ENCODE measurements at places on chromosomes 5 and 9.

- DNase-seq: no peak
Measured at GRCh38 chr9:1024112-1024511, 26.0 kb upstream of the DMRT2 start.

DNA sequence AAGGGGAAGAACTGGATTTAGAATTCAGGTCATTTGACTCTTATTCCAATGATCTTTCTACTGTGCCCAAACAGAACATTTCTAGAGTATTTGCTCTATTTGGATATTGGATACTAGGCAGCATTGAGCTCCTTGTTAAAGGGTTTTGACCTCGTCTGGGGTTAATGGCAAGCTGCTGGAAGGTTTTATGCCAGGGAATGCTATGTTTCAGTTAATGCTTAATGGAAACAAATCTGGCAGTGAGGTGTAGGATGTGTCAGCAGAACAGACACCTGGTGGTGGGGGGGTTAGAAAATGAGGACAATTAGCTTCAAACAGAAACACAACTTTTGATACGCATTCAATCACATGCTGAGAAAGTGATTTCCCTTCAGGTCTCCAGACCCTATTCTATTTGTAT is 51.5 kb downstream of the AGXT2 start:
- DNase-seq: no peak

DNA sequence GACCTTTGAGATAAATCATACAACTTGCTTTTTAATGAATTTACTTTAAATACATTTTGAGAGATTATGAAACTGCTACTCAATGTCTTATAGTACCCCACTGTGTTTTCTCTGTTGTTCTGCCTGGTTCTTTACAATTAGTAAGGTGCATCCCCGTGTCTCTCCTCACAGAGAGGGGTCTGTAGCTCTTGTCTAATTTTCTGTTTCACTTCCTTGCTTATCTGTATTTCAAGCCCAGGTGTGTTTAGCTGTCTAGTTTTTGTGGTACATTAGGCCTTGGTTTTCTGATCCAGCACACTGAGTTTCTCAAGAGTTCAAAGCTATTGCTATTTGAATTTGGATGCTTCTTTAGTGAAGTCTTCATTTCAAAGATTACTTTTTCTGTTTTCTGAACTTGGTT is 105.1 kb downstream of the MAST4 start:
- no peak for DNase-seq

DNA sequence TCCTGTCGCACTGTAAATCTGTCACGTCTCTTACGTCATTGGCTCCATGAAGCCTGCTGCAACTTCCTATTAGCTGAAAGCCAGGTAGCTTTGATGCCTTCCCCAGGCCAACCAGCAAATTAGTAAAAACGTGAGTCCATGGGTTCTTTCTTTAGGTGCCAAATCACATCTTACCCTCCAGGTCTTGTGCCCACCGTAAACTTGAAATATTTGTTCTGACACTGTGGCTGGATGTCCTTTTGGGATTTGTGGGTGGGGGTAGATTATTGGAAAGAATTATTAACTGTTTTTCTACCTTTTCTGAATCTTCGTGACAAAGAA is 172.8 kb downstream of the NR3C1 start:
- no peak for DNase-seq

- no peak for DNase-seq
Measured at GRCh38 chr5:157549954-157550549, 25.5 kb downstream of the ADAM19 start.

DNA sequence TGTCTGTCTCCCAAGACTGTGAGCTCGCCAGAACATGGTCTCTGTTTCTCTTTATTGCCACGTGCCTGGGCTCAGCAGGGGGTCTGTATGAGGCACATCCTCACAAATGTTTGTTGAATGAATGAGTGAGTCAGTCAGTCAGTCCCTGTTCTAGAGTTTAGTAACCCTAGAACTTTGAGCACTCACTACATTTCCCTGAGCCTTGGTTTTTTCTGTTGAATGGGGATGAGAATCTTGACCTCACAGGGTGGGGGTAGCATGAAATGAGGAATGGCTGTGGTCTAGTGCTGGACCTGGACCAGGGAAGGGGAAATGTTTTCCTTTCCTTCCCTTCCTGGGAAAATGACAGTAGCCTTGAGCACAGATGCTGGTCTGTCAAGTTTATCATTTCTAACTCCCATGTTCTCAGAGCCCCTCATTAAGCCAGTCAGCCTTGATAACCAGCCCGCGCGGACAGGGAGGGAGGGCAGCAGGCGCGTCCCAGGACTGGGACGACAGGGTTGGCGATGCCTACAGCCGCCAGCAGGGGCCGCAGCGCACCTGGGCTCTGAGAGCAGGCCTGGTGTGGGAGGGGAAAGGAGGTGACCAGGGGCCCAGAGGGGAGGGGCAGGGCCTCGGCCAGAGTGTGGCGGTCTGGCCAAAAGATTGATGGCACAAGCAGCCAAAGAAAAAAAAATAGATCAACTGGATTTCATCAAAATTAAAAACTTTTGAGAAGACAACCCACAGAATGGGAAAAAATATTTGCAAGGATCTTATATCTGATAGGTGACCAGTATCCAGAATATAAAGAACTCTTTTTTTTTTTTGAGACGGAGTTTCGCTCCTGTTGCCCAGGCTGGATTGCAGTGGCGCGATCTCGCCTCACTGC is 24.1 kb upstream of the WNK2 start:
- peak; percentile 84 for DNase-seq

DNA sequence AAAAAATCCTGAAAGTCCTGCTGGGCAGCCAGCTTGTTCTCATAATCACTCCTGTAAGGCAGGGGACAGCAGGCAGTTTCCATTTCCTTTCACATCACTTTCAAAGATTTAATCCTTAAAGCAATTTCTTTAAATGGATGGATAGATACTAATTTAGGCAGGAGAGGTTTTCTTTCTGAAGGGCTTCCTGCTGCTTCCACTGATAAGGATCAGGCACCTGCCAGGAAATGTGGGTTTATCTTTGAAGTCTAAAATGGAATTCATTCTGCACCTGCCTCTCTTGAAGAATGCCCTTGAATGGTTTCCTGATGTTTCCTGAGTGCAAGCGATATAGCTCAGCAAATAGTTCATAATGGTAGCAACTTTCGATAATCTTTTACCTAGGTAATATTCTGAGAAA is 64.5 kb downstream of the STARD4 start:
- DNase-seq: no peak

GRCh38 chr5:67543720-67544270 is 347.2 kb upstream of the CD180 start:
- DNase-seq: no peak

GRCh38 chr9:87630846-87631245 is 95.1 kb upstream of the CTSL start:
- no peak for DNase-seq

DNA sequence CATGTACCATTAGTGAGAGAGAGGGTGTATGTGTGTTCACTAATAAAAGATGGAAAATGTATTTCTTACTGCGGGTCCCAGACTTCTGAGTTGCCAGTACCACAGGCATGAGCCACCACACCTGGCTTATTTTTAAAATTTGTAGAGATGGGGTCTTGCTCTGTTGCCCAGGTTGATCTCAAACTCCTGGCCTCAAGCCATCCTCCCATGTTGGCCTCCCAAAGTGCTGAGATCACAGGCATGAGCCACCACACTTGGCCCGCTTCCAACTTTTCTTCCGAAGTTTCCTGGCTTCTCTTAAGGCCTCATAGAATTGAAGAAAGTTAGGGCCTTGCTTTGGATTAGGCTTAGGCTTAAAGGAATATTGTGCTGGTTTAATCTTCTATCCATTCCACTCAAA is 40.4 kb upstream of the F2RL2 start:
- DNase-seq: peak; percentile 22

GRCh38 chr9:77543131-77543822 is 104.8 kb downstream of the GNA14 start:
- no peak for DNase-seq

- no peak for DNase-seq
Measured at GRCh38 chr9:1879501-1879900, 135.6 kb upstream of the SMARCA2 start.

DNA sequence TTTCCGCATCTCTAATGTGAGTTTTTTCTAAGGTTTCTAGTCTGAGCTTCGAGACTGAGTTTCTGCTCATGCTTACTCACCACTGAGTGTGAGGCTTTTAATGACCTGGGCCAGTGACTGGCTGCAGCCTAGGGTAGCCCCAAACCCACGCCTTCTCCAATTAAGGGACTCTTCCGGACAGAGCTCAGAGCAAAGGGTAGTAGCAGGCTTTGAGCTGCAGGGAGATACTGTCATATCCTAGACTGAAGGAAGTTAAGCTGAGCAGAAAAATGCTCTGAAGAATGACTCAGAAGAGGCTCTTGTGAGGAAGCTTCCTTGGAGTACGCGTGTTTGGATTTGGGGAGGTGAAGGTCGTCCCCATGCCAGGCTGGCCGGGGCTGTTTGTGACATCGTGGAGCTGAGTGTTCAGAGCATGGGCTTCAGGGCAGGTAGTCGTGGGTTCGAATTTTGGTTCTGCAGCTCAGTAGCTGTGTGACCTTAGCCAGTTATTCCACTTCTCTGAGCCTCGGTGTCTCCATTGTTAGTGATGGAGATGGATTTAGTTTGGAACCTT is 3.5 kb downstream of the USP20 start:
- peak; percentile 100 for DNase-seq

DNA sequence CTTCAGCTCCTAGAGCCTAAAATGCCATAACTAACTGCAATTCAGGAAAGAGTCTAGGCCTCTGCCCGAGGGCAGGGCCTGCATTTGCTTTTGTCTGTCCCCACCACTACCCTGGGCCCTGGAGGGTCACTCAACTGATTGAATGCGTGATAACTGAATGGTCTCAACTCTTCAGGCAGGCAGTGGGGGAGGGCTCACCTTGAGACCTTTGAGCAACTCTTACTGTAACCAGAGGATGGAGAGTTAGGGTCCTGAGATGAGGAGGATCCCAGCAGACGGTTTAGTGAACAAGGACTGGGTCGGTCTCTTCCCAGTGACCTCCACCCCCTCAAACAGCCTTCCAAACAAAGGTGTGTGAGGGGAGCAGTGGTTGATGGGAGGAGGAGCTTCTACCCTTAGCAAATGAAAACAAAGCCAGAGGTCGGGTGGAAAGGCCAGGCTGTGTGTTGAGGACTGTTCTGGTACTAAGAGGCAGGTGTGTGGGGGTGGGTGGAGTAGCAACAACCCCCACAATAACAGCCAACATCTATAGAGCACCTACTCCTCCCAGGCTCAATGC is 59.4 kb downstream of the CXXC5 start:
- no peak for DNase-seq

- DNase-seq: no peak
Measured at GRCh38 chr5:137234973-137235943, 263.9 kb downstream of the SPOCK1 start.

GRCh38 chr9:129701549-129701948 is 36.1 kb downstream of the PRRX2 start:
- DNase-seq: no peak

DNA sequence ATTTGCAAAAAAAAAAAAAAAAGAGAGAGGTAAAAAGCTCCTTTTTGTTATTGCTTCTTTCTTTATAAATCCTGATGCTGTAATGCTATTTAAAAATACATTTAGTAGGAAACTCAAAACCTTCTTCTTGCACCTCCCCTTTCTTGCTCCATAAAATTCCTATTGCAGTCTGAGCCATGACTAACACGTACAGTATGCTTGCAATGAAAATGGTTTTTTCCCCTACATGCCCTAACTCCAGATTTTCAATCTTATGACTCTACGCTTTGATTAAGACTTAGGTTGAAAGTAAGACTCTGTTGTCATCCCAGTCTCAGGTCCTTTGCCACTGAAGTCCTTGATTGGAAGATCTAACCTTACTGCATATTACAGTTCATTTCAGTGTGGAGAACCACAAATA is 23.9 kb downstream of the FGF10 start:
- DNase-seq: no peak

- DNase-seq: no peak
Measured at GRCh38 chr5:141915881-141916336, 7.8 kb upstream of the DELE1 start.

DNA sequence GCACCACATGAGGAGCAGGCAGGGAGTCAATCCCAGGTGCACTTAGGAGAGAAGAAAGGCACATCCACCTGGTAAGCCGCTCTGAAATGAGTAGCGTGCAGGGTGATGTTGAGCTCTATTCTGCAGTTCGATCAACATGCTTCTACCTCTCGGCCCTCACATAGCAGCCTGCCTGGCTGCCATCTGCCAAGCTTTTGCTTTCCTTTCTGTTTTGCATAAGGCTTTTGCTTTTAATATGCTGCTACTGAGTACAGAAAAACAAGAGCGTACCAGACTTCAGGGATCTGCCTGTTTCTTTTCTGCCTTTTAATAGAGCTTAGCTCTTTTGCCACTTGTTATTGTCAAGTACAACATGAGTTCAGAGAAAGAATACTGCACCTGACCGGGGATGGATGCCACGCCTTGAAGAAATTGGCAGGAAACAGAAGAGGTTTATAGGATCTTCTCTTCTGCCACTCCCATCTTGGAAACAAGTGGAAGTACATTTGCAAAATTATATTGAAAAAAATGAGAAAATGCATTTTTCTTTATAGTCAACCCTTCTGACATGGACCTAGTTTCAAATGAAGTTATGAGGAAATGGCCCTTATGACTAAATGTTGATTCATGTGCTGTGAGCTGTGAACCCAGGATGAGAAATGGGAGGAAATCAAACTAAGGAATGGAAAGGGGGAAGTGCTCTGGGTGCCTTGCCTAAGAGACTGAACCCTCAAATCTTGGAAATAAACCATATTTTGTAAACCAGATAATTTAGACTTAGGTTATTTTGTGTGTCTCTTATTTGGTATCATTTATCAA is 4.0 kb upstream of the FCHO2 start:
- DNase-seq: peak; percentile 92

GRCh38 chr5:135071311-135071710 is 37.3 kb upstream of the PITX1 start:
- DNase-seq: no peak

GRCh38 chr5:177222269-177222668 is 81.2 kb downstream of the RAB24 start:
- DNase-seq: no peak

- DNase-seq: peak; percentile 72
Measured at GRCh38 chr5:172833686-172834414, at the start of gene ERGIC1. Gene ERGIC1, plus strand, starts transcription at chr5:172834251. Its CDS starts 163 bp downstream, at chr5:172834414.

DNA sequence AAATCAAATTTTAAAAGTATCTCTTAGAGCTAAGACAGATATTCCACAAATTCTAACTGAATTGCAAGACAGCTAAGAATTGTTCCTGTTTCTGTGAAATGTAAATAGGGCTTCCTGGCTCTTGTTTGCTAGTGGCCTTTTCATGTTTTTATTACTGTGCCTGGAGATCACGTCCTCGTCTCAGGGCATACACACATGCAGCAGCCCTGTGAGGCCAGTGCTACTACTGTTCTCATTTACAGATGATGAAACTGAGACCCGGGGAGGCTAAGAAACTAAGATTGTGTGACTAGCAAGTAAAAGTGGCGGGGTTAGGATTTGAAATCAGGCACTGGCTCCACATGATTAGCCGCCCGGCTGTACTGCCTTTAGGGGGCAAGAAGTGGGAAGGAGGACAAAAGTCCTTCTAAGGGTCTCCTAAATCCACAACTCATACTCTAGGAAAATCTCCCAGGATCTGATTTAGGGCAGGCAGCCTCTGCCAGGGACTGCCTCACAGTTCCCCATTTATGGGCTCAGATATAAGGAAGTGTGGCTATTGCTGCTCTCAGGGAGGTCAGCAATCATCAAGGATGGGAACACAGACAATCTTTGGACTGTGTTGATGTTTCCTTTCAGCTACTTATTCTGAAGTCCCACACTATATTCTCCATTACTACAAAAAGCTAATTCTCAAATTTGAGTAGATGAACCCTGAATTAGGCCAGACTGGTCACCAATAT is 7.9 kb downstream of the PRUNE2 start:
- no peak for DNase-seq

GRCh38 chr5:129171194-129171944 is 76.8 kb downstream of the ISOC1 start:
- DNase-seq: no peak

GRCh38 chr9:108386859-108387384 is 468.9 kb downstream of the ACTL7B start:
- no peak for DNase-seq

All from RKO (cell line).